ENCODE measurements at places on chromosomes 3 and 15.

GRCh38 chr3:4978204-4978965 lies 852 bp upstream of the BHLHE40 start:
- peak; percentile 100 for DNase-seq

DNA sequence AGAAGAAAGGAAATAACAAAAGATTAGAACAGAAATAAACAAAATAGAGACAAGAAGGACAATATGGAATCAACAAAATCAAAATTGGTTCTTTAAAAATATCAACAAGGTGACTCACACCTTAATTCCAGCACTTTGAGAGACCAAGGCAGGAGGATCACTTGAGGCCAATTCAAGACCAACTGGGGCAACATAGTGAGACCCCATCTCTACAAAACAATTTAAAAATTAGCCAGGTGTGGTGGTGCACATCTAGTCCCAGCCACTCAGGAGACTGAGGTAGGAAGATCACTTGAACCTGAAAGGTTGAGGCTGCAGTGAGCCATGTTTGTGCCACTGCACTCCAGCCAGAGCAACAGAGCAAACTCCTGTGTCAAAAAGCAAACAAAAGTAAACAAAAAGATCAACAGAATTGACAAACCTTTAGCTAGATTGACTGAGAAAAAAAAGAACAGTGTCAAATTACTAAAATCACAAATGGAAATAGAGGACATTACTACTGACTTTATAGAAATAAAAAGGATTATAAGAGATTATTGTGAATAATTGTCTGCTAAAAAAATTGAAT lies 190.7 kb upstream of the CGNL1 start:
- no peak for DNase-seq

DNA sequence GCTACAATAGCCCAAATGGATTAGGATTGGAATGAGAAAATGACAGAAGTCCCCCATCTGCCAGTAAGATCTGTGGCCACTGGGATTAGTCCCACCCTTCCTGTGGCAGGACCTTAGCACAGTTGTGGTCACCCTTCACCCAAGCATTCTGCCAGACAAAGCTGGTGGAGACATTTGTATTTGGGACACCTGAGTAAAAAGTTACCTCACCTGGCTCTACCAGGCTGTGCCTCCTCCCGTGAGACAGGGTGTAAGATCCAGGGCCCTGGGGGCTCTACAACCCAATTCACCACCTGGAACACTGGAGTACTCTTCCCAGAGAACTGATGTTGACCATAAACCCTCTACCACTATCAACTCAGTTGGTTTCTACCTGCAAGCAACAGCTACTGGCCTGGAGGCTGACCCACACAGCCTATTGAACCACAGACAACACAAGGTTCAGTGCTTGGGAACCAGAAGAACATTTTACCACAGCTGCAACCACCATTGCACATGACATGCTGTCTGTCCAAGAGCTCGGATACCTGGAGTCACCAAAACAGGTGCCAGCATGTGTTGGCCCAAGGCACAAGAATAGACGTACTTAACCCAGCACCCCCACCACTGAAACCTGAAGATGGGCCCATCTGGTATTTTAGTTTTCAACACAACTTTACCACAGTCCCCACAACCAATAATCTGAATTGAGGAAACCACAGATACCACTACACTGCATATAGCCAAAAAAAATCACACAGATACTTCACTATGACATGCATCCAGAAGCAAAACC lies 1686.7 kb downstream of the SI start:
- DNase-seq = no peak

DNA sequence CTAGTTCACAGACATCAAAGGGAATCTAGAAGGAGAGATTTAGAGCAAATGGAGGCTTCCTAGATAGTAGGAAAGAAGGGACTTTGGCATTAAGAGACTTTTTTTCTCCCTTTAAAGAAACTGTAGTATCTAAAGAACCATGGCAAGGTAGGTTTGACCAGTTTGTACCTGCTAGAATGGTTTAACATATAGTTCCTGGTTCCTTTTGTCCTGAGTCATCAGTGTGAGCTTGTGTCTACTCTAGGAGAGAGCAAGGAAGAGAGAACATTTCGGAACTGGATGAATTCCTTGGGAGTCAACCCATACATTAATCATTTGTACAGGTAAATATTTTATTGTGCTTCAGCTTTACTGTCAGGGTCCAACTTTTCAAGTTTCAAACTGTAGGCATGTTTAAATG lies 29.6 kb upstream of the TRPC1 start:
- DNase-seq = no peak

DNA sequence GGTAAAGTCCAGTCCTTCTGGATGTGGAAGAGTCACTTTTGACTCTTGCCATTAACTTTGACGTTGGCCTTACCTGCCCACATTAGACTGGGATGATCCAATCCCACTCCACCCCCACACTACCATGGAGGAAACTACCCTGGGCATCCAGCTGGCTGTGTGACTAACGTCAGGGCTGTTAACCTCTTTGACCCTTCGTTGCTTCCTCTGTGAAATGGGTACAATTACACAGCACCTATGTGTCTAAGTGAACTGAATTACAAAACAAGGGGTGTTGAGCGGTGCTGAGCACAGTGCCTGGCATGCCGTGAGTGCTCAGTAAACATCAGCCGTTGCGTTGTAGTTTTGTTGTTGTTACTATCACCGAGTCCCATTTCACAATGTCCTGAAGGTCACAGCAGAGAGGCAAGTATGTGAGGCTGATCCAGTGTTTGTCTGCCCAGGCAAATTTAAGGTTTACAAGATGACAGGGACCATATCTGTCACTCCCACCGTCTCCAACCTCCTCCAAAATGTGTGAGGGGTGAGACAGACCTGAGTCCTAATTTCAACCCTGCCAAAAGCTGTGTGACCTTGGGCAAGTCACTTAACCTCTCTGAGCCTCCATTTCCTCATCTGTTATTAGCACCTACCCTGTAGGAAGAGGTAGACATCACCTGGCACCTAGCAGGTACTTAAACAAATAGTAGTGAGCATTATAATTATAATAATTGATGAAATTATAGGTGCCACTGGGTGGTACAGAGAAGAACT lies 20.9 kb downstream of the WNT7A start:
- DNase-seq = no peak

GRCh38 chr3:154548341-154548740 lies 118.4 kb upstream of the GPR149 start:
- DNase-seq = no peak

DNA sequence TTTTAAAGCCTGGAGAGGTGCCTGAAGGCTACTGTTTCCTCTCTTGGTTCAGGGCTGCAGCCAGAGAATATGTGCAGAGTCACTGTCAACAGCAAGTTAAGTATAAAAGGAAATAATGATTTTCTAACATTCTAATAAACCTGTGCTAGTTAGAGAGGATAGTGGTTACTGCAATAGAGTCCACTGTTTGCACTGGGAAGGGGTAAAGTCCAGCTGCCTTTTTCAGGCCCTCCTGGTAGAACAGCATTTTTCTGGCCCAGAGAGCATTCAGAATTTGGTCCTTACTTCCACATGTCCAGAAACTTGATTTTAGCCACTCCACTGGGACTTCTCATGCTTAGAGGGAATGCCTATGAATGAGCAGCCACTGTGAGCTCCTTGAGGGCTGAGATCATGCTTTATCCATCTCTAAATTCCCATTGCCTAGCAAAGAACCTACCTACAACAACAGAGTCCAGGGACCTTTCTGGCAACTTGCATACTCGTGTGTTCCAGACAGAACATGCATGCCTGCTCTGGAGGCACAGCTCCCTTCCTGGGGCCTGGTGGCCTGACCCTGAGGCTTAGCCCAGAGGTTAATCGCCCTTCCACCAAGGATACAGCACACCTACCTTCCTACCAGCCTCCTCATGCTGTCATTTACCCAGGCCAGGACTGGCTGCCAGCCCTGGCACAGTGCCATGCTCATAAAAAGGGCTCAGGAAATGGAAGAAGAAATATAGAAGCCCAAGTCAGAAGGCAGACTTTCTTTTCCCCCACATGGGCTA lies 50.3 kb upstream of the ATP13A3 start:
- no peak for DNase-seq

GRCh38 chr3:46470831-46471230 lies 6.1 kb upstream of the LTF start:
- DNase-seq = no peak

- no peak for DNase-seq
Observed at GRCh38 chr3:188842639-188843038, 329.1 kb upstream of the TPRG1 start.

- DNase-seq = no peak
Observed at GRCh38 chr3:52923963-52924362, 26.6 kb upstream of the STIMATE start.

- no peak for DNase-seq
Observed at GRCh38 chr3:69425249-69425648, 39.4 kb upstream of the FRMD4B start.

- DNase-seq = no peak
Observed at GRCh38 chr15:40909662-40910630, 15.7 kb downstream of the VPS18 start.

DNA sequence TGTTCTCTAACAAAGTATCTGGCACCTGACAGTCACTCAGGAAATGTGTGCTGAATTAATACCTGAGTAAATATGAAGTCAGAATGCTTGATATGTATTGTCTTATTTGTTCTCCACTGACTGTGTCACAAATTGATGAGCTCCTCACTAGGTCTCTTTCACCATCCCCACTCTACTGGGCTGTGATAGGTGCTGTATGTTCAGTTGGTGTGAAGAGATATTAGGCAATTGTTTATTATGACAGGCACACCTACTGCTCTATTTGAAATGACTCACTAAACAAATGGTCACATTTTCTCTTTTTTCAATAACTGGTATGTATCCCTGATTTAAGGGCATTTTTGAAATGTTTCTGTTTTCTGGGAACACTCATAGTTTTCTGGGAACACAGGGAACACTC lies 25.2 kb upstream of the CCDC39 start:
- DNase-seq = no peak

DNA sequence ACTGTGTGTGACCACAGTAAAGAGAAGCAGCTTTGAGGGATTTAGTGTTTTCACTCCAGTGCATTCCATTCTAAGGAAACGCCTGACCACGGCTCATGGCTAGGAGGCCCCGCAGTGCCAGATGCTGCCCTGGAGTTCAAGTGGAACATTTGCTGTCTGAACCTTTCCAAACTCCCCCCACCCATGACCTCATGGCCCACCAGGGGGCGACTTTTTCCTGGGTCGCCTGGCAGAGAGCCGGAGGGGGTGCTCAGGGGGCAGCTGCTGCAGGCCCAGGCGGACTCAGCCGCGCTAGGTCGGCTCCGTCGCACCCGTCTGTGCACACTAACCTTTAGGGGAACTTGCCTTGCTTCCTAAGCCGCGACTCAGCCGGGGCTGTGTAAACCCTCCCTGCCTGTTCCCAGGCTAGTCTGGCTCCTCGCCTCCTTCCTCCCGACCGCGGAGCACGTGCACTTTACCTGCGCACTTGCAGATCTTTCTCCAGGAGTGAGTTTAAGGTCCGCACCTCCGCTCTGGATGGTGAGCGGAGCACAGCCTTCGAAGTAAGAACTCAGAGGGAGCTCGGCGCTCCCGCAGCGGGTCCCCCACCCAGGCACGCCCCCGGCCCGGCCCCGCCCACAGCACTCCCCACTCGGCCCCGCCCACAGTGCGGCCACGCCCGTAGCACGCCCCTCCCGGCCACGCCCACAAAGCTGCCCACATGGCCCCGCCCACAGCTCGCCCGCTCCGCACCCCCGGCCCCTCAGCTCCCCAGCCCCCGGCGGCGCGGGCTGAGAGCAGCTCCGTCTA lies at the start of gene OCA2:
TSS of gene OCA2 (minus strand) at position 550 of the 789 bp plus-strand sequence. CDS start 17,441 bp downstream, outside the sequence.
- DNase-seq = no peak

GRCh38 chr3:141336672-141337522 lies 31.4 kb upstream of the ZBTB38 start:
- DNase-seq = no peak

DNA sequence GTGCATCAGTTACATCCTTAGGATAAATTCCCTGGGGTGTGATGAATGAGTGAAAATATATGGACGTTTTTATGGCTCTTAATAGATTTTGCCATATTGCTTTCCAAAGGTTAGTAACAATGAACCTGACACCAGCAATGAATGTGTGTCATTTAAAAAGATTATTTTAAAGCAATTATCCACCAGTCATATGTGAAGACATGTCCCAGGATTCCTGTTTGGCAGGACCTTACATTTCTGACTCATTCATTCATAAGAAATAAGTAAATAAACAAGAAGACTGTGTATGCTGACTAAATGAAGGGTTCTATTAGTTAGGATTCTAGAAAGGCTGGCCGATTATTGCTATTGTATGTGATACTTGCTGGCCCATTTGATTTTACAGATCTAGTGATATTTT lies 201.5 kb downstream of the SOX2 start:
- DNase-seq = no peak

DNA sequence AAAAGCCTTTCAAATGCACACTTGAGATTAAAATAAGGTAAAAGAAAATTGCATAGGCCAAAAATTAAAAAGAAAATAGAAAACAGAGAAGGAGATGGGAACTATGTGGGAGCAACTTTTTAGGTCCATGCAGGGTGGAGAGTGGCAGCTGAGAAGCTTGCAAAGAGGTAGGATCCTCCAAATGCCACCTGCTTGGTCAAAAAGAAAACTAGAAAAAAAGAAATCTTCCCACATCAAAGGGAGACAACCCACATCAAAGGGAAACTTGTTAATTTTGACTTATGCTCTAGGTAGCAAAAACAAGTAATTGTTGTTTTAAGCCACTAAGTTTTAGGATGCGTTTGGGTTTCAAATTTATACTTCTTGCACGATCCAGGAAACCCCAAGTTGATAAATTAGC lies 342.9 kb downstream of the IL20RB start:
- no peak for DNase-seq

- no peak for DNase-seq
Observed at GRCh38 chr15:77564938-77565337, 67.8 kb downstream of the LINGO1 start.

DNA sequence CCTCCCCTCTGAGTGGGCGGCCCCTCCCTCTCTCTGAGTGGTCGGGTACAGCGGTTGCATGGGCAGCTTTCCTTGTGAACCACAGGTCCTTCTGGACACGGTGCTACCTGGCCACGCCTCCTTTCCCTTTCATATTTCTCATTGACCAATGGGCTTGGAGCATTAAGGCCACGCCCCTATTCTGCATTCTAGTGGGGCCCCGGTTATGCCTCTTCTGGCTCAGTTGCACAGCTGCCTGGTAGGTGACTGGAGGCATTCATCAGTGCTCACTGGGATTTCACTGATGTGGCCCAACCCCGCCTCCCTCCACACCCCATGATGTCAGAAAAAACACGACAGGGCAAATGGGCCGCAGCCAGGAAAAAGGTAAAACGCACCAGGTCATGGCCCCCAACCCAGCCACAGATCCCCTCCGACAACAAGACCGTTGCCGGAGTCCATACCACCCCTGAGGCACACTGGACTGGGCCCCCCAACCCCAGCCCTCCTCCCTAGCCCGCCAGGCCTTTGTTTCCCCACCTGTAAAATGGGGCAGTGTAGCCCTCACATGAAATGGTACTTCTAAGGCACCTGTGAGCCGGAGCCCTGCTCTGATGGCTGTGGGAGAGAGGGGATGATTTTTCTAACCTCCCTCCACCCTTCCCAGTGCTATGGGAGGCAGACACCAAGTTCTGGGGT lies 26.3 kb downstream of the NGRN start:
- no peak for DNase-seq

Measured in cortex of kidney (tissue), 1 donor.